ENCODE measurements at places on chromosomes 16 and 17.
A peak's percentile ranks its signal among the peaks of the same experiment; 100 is the strongest.

DNA sequence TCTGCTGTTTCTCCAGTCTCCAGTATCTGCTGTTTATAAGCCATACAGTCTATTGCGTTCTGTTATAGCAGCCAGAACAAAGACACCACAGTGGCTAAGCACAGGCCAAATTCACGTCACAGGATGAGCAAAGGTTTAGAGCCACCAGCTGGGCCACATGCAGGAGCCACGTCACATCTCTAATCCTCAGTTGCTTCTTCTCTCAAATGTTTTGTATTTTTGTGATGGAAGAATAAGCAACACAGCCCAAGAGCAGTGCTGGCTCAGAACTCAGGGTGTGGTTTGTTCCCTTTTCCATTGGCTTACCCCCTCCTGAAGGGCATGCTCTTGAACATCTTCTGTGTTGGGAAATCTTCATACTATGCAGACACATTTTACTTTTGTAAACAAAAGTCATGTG, 309.4 kb upstream of the CDH5 start:
- DNase-seq, result no peak

DNA sequence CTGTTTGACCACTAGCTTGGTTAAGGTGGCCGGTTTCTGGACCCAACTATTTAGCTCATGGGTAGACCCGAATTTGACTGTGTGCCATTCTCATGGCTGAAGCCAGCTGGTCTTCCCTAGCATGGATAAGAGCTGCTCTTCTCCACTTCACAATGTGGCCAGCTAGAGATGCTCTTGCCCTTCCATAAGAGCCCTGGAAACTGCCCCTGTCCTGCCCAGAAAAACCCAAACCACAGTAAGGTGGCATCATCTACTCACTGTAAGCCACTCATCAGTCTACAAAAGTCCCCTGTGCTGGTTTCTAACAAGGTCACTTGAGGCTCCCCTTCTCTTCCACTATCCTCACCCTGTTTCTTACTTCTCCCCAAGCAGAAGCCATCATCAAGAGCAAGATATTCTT, 165.1 kb downstream of the HS3ST2 start:
- DNase-seq, result no peak

DNA sequence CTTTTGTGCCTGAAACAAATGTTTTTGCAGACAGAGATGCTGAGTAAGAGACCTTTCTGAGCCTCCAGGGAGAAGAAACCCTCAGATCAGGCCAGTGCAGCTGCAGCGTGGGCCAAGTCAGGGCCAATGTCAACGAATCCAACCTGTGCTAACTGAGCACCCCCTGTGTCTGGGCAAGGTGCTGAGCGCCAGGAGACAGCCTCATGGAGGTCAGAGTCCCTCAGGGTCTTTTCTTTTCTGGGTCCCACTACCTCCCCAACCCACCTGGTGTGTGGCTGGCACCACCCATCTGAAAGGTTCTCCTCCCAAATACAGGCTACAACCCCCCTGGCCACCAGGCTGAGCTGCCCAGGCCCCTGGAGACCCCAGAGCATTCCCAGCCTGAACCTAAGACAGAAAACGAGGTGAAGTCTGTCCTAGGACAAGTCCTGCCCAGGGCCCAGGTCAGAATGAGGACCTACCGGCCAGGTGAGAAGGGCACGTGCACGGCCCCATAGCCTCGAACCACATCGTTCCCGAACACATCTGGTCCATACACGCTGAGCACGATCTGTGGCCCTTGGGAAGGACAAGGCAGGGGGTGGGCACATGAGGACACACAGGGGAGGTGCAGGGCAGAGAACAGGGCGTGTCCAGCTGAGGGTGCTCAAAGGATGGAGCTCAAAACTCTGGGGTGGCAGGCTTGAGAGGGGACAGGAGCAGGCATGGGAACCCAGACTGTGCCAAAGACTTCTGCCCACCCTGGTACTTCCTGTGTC, 15.0 kb downstream of the B9D1 start:
- peak; percentile 46 for DNase-seq

- no peak for DNase-seq
These were observed 13.2 kb upstream of the COTL1 start for GRCh38 chr16:84631153-84631466.

GRCh38 chr16:57614536-57614935, 13.9 kb upstream of the ADGRG1 start:
- peak; percentile 72 for DNase-seq

GRCh38 chr17:9225305-9226101, 204.2 kb downstream of the NTN1 start:
- DNase-seq, result peak; percentile 58

GRCh38 chr17:81096741-81097133, 61.8 kb downstream of the BAIAP2 start:
- DNase-seq, result no peak

- DNase-seq, result no peak
These were observed 383.1 kb downstream of the KCNJ2 start for GRCh38 chr17:70552230-70552981.

GRCh38 chr16:10045291-10045775, 136.9 kb downstream of the GRIN2A start:
- DNase-seq, result no peak

DNA sequence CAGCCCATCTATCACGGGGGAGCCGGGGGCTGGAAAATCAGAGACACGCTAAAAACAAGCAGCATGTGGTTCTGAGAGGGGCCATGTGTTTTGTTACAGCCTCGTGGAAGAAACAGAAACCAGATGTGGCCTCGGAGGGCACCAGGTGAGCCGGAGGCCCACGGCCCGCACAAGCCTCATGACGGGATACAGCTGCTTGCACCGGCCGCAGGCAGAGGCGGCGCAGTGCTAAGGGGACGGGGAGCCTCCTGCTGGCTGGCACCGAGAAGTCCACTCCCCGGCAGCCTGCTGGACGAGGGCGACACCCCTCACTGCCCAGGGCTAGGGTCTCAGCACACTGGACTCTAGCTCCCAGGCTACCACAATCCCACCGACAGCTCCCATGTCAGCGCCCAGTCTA, 19.2 kb downstream of the NDUFAF8 start:
- no peak for DNase-seq

- no peak for DNase-seq
These were observed 231.2 kb upstream of the GSE1 start for GRCh38 chr16:85381738-85382592.

Data from spleen (tissue), 13 donors.